CD4-positive, alpha-beta memory T cell (primary cell): ENCODE measurements at places on chromosomes 12 and 14. TPM values are rescaled to one million over a fixed set of nuclear protein-coding genes. Genes with fewer than 3 reads are reported as not detected.

DNA sequence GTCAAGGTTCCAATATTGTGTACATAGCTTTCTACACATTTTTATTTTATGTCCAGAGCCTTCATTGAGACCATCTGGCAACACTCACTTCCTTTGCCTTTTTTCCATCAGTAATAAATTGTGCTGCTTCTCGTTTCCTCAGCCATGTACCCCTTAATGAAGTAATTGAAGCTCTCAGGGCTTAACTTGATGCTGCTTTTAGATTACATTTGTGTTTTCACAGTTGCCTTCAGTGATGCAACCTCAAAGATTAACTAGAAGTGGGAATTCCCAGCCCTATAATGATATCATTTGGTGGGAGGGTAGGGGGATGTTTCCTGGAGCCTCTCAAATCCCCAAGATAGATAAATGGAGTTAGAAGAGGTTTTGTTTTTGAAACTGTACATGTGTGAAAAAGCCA is 80.2 kb upstream of the KRR1 start:
- no peak for DNase-seq

DNA sequence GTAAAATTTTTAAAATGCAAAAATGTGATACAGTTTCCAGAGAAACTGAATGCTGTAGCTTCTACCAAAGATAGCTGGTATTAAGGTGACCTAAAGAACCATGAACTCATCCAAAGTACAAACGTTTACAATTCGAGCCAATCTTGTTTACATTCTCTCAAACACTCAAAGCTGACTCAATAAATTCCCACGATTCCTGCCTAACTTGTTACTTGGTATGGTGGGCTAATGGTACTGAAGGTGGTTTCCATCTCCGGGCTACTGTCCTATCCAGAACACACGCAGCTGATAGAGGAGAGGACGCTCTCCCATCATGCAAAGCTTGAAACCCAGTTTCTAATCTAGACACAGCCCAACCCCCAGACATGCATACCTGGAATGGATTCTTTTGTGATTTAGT is 31.5 kb downstream of the RAD9B start:
- no peak for DNase-seq

GRCh38 chr14:92941531-92941930 is 18.6 kb downstream of the CHGA start:
- DNase-seq = no peak

DNA sequence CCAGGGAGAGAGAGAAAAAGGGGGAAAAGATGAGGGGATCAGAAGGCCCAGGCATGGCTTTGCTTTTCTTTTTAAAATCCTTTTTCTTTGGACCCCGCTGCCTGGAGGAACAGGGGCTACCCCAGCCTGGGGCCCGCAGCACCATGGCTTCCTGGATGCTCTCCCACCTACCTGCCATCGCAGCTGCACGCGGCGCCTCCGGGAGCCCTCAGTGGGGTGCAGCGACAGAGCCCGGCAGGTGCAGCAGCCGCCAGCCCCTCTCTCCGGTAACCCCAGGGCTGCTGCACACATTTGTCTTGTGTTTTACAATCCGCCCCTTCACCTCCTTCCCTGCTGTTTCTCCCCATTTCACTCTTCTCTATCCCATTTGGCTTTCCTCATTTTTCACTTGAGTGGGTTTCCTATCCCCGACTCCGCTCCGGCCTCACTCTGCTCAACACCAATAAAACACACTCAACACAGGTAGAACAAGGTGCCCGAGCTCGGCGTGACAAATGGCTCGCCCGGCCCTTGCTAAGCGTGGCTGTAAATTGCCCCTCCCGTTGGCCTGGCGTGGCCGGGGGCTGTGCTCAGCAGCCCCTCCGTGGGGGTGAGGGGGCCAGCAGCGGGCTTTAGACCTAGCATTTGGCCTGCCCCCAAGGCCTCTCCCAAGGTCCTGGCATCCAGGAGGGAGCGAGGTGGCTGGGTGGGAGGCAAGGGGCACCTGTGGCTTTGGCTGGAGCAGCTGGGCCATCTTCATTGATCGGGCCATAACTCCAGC is 52.6 kb upstream of the GPATCH2L start:
- DNase-seq = no peak

The RPS26 gene
- 55.8 TPM for total RNA-seq

GRCh38 chr14:88426271-88426670 is 40.8 kb downstream of the SPATA7 start:
- DNase-seq = no peak

The PLD4 gene
- not detected for total RNA-seq

DNA sequence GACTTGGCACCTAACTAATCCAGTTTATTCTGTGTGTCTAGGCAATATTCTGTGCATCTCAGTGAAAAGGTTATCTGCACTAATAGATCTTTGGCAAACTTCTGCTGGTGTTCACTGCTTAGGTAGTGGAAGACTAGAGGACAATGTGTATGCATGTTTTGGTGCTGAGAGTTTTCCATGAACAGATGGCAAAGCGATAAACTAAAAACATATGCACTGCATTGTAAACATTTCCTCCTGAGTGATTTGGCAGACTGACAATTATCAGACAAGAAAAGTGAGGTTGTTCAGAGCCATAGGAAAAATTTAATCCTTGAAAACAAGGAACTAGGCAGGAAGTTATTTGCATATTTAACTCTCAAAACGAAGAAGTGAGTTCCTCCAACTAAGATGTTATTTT is 400.4 kb downstream of the ATP23 start:
- DNase-seq = no peak
